ENCODE measurements at places on chromosomes 1 and 21. TPM values are rescaled to one million over a fixed set of nuclear protein-coding genes. Genes with fewer than 3 reads are reported as not detected.

- DNase-seq = no peak
Measured at GRCh38 chr1:16905868-16906702, 10.3 kb downstream of the RNU1-2 start.

DNA sequence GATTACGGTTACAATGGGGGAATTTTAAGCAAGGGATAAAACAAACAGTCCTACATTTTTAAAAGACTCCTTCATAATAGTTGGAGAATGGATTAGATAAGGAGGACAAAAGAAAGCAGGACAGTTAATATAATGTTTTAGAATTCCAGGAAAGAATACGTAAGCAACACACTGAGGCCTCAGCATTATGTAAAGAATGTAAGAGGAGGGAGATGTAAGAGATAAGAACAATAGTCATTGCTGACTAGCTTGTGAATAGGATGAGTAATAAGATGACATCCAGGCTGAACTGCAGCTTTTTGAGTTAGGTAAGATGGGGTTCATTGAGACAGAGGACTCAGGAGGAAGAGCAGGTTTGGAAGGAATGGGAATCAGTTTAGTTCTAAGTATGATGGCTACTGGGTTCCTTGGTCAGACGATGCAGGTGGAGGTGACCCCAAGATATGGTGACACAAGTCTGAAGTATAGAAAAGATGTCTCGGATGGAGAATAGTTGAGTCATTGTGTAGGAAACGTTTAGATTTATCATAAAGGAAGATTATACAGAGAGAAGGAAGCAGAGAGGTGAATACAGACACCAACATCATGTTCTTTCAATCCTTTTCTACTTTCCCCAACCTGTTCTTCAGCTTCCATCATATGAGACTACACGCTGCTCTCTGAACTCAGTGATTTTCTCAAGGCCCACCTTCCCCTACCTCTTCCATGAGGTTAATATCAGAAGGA lies 372.8 kb downstream of the PTBP2 start:
- no peak for DNase-seq

Gene NUF2
- total RNA-seq = 0.29 TPM

- no peak for DNase-seq
Measured at GRCh38 chr1:20008391-20008841, 29.0 kb upstream of the PLA2G2A start.

GRCh38 chr1:230000493-230001184 lies 66.4 kb upstream of the GALNT2 start:
- no peak for DNase-seq

DNA sequence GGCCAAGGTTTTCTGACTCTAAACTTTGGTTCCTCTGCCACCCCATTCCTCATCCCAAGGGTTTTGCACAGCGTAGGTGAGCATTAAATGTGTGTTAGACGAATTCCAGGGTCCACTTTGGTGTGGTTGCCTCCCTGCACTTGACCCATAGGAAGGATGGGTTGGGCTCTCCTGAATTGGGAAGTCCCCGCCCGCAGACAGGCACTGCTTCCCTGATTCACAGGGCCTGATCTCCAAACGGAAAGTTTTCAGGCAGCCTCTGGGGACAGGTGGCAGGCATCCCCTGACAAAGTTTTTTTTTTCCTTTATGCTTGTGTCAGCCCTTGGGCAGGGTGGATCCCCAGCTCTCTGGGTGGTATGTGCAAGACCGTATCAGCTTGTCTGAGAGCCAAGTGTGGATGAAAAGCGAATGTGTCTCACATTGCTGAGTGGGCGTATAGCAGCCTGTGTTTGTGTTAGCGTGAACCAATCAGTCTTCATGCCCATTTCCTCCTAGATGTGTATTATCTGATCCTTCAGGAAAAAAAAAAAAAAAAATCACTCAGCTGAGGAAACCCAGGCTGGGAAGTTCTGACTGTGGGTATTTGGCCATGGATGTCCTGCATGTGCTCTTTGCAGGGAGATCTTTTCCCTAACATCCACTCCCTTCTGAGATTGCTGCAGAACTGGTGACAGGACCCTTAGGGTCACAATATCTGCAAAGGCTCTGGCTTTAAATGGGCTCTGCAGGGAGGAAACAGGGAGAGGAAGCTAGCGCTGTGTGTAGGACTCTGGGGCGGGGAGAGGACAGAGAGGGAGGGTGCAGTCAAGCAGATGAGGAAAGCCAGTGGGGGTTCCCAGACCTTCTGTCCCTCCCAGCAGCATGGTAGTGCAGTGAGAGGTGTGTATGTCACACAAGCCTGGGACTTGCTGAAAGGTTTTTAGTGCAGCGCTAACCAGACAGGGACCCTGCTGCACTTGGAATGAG lies 42.2 kb upstream of the TRABD2B start:
- DNase-seq = no peak

GRCh38 chr1:48794816-48795215 lies 18.1 kb upstream of the BEND5 start:
- DNase-seq = no peak

Gene NRAS
- 32.3 TPM for total RNA-seq
